ENCODE measurements at places on chromosomes 7 and 10. TPM values are rescaled to one million over a fixed set of nuclear protein-coding genes. Genes with fewer than 3 reads are reported as not detected.

PVRIG gene
- total RNA-seq: 27.8 TPM

EVX1 gene
- not detected for total RNA-seq

ZNF853 gene
- total RNA-seq: 12.2 TPM

ZSWIM8 gene
- total RNA-seq: 106 TPM

SLC26A5 gene
- not detected for total RNA-seq

CYP3A4 gene
- not detected for total RNA-seq

SEC61A2 gene
- total RNA-seq: 1.9 TPM

ACSM6 gene
- not detected for total RNA-seq

KMT2C gene
- total RNA-seq: 36.0 TPM

FOXP2 gene
- 11.0 TPM for total RNA-seq

KIAA1549 gene
- 0.11 TPM for total RNA-seq

TMEM184A gene
- total RNA-seq: not detected

SRRM3 gene
- total RNA-seq: 3.4 TPM

TMEM26 gene
- not detected for total RNA-seq

ECHDC3 gene
- 12.2 TPM for total RNA-seq

KCNMA1 gene
- total RNA-seq: 28.6 TPM

TMEM196 gene
- not detected for total RNA-seq

HECW1 gene
- not detected for total RNA-seq

DNA sequence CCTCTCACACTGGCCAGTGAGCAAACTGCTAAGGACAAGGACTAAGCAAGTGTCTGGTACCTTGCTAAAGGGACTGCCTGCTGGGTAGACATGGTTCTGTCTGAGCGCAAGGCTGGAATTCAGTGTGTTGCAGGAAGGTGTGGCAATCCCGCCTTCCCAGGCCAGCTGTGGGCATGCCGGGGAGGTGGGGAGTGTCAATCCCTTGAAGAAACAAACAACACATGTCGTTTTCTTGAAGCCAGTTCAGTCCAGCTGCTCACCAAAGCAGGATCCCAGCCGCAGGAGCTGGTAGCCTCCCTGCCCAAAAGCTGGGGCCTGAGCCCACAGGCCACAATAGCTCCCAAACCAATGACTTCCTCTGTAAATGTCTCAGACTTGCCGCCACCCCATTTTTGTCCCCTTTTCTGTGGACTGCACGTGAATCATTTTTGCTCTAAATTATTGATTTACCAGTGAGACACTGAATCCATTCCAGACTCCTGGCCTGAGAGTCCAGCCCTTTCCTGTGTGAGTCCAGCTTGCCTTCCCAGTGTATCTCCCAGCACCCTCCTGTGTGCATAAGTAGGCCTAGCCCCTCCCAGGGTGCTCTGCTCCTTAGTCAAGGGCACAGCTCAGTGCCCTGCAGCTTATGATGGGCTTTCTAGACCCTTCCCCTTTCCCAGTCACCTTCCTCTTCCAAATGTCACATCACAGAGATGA, 166.8 kb downstream of the RGS10 start:
- peaks cover 5% of the 10 kb centered on the region for H3K36me3 ChIP-seq
- DNase-seq: no peak
- no peak overlapping the region for H3K4me3 ChIP-seq
- no peaks in the 10 kb centered on the region for H3K27me3 ChIP-seq

- no peaks in the 10 kb centered on the region for H3K36me3 ChIP-seq
Measured at GRCh38 chr10:78919181-78919966, 149.4 kb upstream of the ZMIZ1 start.

GRCh38 chr7:77537778-77538280, 734 bp downstream of the PTPN12 start:
- peak overlapping the region; percentile 96 for H3K4me3 ChIP-seq
- H3K27me3 ChIP-seq: no peaks in the 10 kb centered on the region
- H3K27ac ChIP-seq: peak overlapping the region; percentile 97
- H3K36me3 ChIP-seq: no peaks in the 10 kb centered on the region
- no peaks in the 10 kb centered on the region for H3K4me1 ChIP-seq

- H3K36me3 ChIP-seq: no peaks in the 10 kb centered on the region
- H3K27ac ChIP-seq: peak overlapping the region; percentile 88
- no peak overlapping the region for H3K4me3 ChIP-seq
- no peak for DNase-seq
- peaks cover 24% of the 10 kb centered on the region for H3K4me1 ChIP-seq
- no peaks in the 10 kb centered on the region for H3K27me3 ChIP-seq
Measured at GRCh38 chr10:3806603-3807002, 21.6 kb upstream of the KLF6 start.

GRCh38 chr7:137000621-137001020, 132.2 kb downstream of the CHRM2 start:
- no peak for DNase-seq
- H3K27ac ChIP-seq: no peak overlapping the region
- H3K36me3 ChIP-seq: no peaks in the 10 kb centered on the region
- H3K27me3 ChIP-seq: no peaks in the 10 kb centered on the region

- H3K4me3 ChIP-seq: no peak overlapping the region
- H3K27me3 ChIP-seq: no peaks in the 10 kb centered on the region
- H3K27ac ChIP-seq: no peak overlapping the region
- DNase-seq: no peak
Measured at GRCh38 chr7:118626739-118627138, 402.2 kb downstream of the ANKRD7 start.

GRCh38 chr10:3452173-3452626, 279.6 kb upstream of the PITRM1 start:
- DNase-seq: no peak
- H3K36me3 ChIP-seq: no peaks in the 10 kb centered on the region
- H3K4me1 ChIP-seq: peaks cover 4% of the 10 kb centered on the region
- peak overlapping the region; percentile 76 for H3K27ac ChIP-seq
- no peaks in the 10 kb centered on the region for H3K27me3 ChIP-seq

GRCh38 chr7:112365551-112365950, 84.7 kb upstream of the IFRD1 start:
- no peaks in the 10 kb centered on the region for H3K36me3 ChIP-seq
- no peaks in the 10 kb centered on the region for H3K27me3 ChIP-seq
- DNase-seq: no peak

- DNase-seq: no peak
- H3K27me3 ChIP-seq: no peaks in the 10 kb centered on the region
Measured at GRCh38 chr7:90568213-90568612, 27.9 kb upstream of the CDK14 start.

DNA sequence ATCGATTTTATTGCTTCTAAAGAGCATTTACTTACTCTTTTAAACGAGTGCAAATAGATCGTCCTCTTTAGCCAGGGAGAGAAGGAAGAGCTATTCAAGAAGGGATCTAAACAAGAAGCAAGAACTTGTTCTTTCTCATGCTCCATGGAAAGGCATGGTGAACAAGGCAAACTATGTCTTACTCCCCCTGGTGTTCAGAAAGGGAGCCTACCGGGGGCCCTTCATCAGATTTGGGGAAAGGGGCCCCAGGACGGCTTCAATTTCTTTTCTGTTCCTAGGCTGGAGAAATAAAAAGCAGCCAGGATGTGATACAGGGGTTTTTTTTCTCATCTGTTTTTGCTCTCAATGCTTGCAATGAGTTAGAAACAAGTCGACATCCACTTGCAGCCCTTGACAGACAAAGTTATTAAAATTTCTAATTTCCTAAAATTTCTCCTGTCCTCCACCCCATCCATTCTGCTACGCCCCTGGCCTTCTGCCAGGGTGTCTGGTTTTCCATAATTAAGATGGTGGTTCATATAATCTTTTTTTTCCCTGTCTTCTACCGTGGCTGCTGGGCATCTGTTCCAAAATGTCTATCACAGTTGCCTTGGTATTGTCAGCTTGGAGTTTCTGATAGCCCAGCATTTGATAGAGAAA, 214.4 kb downstream of the CREB5 start:
- no peak overlapping the region for H3K4me3 ChIP-seq
- DNase-seq: no peak
- H3K27ac ChIP-seq: peak overlapping the region; percentile 28
- no peaks in the 10 kb centered on the region for H3K27me3 ChIP-seq
- no peaks in the 10 kb centered on the region for H3K36me3 ChIP-seq

GRCh38 chr7:47833211-47833610, 115.1 kb downstream of the PKD1L1 start:
- H3K27ac ChIP-seq: no peak overlapping the region
- no peaks in the 10 kb centered on the region for H3K36me3 ChIP-seq
- DNase-seq: no peak
- no peak overlapping the region for H3K4me3 ChIP-seq

DNA sequence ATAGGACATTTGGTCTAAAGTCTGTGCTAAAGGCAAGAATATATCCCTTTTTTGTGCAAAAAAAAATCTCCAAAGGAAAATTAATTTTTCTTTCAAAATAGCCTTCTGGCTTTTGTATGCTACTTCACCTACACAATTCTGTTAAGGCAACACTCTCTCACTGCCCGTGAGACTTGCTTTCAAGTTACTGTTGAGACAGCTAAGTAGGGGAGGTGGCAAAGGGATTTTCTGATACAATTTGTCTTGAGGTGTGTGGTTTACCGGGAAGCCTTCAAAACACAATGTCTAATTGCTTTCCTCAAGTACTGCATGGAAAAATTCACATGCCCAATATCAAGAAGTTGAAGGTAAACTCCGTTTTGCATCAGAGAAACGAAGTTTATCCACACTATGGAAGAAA, 50.8 kb upstream of the RSU1 start:
- DNase-seq: no peak
- no peaks in the 10 kb centered on the region for H3K4me1 ChIP-seq
- H3K27me3 ChIP-seq: no peaks in the 10 kb centered on the region
- no peaks in the 10 kb centered on the region for H3K36me3 ChIP-seq

- DNase-seq: no peak
- no peaks in the 10 kb centered on the region for H3K27me3 ChIP-seq
- H3K27ac ChIP-seq: no peak overlapping the region
- H3K4me3 ChIP-seq: no peak overlapping the region
- no peaks in the 10 kb centered on the region for H3K4me1 ChIP-seq
Measured at GRCh38 chr7:89618274-89618673, 536.0 kb upstream of the STEAP1 start.

GRCh38 chr7:155860840-155861479, 48.7 kb upstream of the SHH start:
- H3K36me3 ChIP-seq: no peaks in the 10 kb centered on the region
- no peaks in the 10 kb centered on the region for H3K27me3 ChIP-seq
- H3K4me3 ChIP-seq: no peak overlapping the region
- no peak for DNase-seq

GRCh38 chr10:84685047-84685660, 356.8 kb downstream of the CCSER2 start:
- no peaks in the 10 kb centered on the region for H3K36me3 ChIP-seq
- H3K27ac ChIP-seq: no peak overlapping the region
- DNase-seq: no peak
- H3K27me3 ChIP-seq: no peaks in the 10 kb centered on the region
- no peaks in the 10 kb centered on the region for H3K4me1 ChIP-seq
- no peak overlapping the region for H3K4me3 ChIP-seq

DNA sequence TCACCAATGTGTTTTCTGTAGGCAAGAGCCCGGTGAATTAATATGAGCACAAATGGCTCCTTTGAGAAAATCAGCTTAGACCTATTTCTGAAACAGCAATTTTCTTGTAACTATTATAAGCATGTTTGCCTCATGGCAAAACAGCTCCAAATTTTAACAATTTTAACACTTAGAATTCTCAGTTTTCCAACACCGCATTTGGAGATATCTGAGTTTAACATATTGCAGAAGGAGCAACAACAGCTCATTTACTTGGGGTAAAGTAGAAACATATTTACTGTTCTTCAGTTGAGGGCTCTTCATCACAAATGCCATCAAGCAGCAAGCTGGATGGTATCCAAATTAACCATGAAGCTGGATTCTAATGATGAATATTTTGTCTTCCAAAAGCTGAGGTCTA, 134.0 kb upstream of the SLC26A5 start:
- no peak overlapping the region for H3K27ac ChIP-seq
- DNase-seq: no peak

All from ascending aorta (tissue), 2 donors.